ENCODE measurements at places on chromosomes 6 and 20.

- DNase-seq = no peak
Measured at GRCh38 chr6:53241938-53242337, 93.3 kb upstream of the GCM1 start.

GRCh38 chr6:118789954-118790353, 104.0 kb upstream of the ASF1A start:
- no peak for DNase-seq

- no peak for DNase-seq
Measured at GRCh38 chr6:2543321-2543720, 207.4 kb downstream of the MYLK4 start.

DNA sequence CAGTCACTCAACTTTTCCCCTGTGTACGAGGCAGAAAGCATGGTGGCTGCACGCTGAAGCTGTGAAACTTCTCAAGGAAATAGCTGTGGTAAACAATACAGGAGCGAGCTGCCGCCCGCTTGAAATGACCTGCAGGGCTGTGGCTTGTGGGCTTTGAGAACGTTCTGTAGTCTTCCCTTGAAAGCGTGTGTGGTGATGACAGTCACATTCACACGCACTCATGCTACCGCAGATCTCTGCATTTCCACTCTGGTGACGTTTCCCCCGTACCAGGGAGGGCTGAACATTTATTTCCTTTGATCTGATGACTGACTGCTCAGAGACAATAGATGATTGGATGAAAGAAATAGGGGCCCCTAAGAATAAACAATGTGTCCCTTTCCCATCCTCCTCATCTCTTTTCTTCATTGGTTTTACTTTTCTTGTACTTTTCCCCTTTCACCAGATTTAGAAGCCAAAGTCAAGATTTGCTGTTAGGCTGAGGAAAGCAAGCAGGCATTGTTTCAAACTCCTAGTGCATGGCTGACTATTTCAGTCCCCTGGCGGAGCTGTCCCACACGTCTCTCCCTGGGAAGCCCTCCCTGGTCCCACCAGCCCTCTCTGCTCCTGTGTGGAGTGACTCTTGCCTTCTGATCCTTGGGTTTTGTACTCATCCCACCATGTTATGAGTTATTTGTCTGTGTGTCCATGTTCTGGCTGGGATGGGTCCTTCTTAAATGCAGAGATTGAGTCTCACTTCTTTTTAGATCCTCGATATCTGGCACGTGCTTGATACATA, 3.9 kb downstream of the SYTL3 start:
- DNase-seq = peak; percentile 77

DNA sequence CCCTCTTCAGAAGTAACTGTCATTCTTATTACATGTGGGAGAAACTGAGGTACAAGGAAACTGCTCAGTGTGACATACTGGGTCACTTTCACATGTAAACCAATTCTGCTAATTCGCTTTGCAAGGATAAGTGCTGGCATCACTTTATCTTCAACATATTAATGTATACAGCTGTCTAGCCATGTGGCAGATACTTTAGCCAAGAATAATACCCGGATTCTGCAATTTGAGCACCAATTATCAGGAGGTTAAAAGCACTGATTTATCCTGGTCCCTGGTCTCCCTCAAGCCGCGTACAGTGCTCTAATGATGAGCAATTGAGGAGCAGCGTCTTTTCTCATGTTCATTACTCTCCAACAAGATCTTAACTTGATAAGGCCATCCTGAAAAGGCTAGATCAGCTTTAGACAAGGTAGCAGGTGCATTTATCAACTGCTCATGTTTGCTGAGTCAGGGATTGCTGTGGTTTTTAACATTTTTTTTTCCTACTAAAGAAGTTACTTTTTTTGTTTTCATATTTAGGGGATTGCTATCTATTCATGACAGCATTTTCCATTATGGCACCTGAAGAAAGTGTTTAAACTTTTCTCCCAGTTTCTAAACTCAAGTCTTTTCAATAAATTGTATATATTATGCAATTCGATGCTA, 1066.3 kb upstream of the MAP3K7 start:
- no peak for DNase-seq

- DNase-seq = no peak
Measured at GRCh38 chr6:43742931-43743632, 26.9 kb upstream of the VEGFA start.

- DNase-seq = no peak
Measured at GRCh38 chr20:58361481-58362205, 27.4 kb upstream of the VAPB start.

DNA sequence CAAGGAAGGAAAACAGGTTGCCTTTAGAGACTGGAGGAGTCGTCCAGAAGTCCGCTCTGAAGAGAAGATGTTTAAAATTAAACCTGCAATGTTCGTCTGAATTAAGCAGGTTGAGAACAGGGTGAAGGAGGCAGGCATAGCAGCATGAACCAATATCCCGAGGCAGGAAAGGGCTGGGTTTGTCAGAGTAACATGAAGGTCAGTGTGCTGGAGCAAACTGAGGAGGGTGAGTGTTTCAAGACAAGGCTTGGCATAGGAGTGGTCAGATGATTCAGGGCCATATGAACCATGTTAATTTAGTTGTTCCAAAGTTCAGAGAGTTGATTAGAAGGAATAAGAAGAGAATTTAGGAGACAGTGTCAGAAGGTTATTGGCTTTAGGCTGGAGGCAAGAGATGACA, 93.3 kb downstream of the UTRN start:
- no peak for DNase-seq

GRCh38 chr6:5893295-5893694, 113.4 kb downstream of the NRN1 start:
- DNase-seq = no peak

- DNase-seq = no peak
Measured at GRCh38 chr6:107715550-107716321, 108.4 kb downstream of the SCML4 start.

DNA sequence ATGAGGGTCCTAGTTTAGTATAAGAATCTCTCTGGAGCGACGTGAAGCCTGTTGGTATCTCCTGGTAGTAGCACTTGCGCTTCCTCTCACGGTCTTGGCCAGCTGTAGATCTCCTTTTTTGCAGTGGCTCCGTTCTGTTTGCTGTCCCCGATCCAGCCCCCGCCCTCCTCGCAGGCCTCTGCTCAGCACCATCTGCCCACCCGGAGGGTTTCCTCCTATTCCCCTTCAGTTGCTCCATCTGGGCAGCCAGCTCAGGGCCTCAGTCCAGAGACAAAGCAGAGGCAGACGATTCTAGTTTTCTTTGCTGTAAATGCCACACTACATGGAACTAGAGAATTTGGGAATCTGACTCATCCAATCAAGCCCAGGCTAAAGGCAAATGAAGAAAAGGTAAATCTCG, 126.6 kb downstream of the TIAM2 start:
- no peak for DNase-seq

DNA sequence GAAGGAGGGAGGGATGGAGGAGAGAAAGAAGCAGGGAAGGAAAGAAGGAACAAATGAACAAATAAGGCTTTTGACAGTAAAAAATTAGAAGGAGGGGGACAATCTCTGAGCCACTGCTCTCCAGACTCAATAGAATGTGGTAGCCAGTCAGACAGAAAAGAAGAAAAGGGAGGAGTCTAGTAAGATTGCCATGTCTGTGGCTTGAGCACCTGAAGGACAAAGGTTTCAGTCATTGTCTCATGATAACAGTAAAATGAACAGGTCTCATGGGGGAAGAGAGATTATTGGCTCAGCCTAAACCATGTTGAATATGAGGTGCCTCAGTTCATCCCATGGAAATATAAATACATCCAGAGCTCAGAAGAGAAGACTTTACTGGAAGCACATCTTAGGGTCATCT, 14.0 kb upstream of the LOC128125822 start:
- DNase-seq = no peak

GRCh38 chr6:128327890-128328289, 192.5 kb downstream of the PTPRK start:
- DNase-seq = peak; percentile 9

GRCh38 chr6:142459271-142459670, 157.5 kb downstream of the ADGRG6 start:
- DNase-seq = no peak

- DNase-seq = peak; percentile 48
Measured at GRCh38 chr6:41785689-41786450, 1.6 kb upstream of the TOMM6 start.

GRCh38 chr6:119112812-119113530, 34.5 kb upstream of the FAM184A start:
- DNase-seq = no peak

GRCh38 chr20:49446808-49447207, 35.7 kb downstream of the KCNB1 start:
- DNase-seq = no peak

- DNase-seq = no peak
Measured at GRCh38 chr6:2863901-2864300, 22.2 kb upstream of the SERPINB1 start.

DNA sequence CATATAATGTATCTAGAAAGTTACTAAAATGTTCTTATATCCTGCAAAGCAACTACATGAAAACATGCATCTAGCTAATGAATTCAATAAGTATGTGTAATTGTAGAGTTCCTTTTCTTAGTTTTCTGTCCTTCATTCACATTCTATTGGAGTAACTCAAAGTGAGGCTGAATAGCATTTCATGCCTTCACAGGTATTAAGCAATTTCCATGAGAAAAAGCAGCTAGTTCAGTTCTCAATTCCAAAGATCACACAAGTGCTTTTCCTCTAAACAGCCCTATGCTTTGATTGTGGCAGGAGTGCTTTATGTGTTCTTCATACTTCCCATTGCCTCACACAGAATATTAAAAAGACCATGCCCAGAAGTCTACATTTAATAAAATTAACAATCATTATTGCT, 274.9 kb downstream of the RFPL4B start:
- no peak for DNase-seq

Data from GM20000 (cell line).